ENCODE measurements at places on chromosomes 1 and 21. TPM values are rescaled to one million over a fixed set of nuclear protein-coding genes. Genes with fewer than 3 reads are reported as not detected.
A peak's percentile ranks its signal among the peaks of the same experiment; 100 is the strongest.

DNA sequence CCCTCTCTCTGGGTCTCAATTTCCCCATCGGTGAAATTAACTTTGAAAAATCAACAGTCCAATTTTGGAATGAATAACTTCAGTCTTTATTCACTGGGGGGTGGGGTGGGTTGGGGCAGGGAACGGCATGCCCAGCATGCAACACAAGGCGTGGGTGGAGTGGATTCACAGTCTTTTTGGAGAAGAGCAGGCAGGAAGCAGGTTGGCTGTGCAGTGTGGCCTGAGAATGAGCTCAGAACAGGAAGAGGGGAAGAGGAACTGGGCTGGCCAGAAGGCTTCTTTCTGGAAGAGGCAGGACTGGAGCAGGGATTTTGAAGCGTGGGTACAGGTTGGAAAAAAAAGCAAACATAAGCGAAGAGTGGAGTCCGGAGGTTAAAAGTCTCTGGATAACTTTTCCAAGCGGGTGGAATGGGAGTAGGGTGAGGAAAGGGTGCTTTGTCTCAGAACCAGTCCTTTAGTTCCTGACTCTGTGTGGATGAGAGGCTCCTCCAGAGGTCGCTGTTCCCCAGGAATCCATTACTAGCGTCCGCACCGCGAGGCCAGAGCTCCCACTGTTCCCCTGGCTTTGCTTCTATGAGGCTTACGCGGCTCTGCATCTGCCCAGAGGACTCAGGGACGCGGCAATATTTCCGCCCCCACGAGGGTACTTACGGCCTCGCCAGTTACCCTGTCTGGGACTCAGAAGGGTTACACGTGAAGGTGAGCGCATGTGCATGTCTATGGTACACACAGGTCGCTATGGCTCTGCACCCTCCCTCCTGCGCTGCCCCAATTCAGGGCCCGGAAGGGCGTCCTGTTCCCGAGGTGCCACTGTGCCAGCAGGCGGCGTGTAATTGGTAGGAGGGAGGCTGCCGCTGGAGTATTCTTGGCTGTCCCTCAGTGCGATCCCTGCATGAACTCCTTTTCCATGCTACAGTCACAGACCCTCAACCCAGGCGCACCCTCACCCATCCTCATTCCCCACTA is 5.5 kb upstream of the FOXD2 start:
- DNase-seq, result peak; percentile 54

DNA sequence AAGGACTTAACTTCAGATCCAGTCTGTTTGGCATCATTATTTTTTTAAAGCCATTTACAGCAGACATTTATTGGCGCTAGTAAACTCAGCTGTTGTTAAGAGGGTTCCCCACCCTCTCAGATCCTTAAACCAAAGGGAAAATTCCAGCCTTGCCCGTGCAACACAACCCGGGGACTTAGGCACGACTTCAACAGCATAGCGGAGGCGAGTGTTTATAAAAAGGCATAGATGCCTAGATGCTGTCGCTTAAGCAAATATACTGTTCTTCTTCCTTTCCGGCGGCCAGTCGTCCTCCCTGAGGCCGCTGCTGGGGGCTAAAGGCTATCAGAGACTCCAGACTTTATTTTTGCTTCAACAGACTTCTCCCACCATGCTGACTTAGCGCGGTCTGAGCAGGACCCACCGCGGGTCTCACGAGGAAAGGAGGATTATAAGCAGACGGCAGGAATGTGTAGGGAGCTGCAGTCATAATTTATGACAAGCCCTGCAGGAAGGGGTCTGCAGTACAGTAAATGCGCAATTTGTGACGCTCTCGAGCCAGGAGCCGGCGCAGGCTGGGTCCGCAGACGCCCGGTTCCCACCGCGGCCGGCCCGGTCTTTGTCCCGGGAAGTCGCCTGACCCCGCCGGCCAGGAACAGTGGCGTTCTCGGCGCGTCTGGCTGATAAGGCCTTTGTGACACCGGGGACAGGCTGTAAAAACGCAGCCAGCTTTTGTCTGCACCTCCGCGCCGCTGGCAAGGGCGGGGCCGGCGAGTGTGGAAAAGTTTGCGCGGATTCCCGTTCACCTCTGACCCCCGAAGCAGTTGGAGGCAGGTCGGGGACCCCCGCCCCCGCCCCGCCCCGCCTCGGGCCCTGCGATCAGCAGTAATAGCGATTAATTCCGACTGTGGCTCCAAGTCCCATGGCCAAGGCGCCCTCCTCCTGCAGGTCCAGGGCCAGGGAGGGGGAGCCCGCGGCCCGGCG is 61.2 kb upstream of the ARHGEF16 start:
- no peak for DNase-seq

- DNase-seq, result no peak
Observed at GRCh38 chr1:29177022-29177705, 4.5 kb downstream of the SRSF4 start.

GRCh38 chr1:204754821-204755220 is 69.3 kb upstream of the LRRN2 start:
- no peak for DNase-seq

DNA sequence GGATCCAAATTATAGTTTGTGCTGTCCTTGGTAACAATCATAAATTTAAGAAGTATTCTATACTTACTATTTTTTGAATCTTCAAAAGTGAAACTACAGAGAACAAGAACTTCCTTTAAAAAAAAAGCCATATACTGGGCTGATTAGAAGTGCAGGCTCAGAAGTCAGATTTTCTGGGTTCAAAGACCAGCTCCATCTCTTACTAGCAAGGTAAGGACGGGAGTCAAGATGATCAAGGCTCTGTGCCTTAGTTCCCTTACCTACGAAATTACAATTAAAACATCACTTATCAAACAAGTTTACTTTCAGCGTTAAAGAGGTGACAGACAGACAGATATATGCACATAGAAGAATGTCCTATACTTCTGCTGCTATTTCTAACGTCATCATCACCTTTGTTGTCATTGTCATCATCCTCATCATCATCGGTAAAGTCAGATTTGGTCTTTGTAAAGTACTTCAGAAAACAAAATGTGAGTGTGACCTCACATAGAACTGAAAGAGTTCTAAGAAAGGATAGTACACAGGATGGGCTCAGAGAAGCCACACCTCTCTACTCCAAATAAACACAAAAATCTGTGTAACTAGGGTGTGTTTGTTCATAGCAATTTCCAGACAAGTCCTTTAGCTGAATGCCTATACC is 178.7 kb downstream of the VAV3 start:
- no peak for DNase-seq

GRCh38 chr1:86201311-86201710 is 44.7 kb upstream of the COL24A1 start:
- DNase-seq, result no peak

The GPR37L1 gene
- total RNA-seq, result not detected
